ENCODE measurements at places on chromosomes 3 and 15. TPM values are rescaled to one million over a fixed set of nuclear protein-coding genes. Genes with fewer than 3 reads are reported as not detected.
A peak's percentile ranks its signal among the peaks of the same experiment; 100 is the strongest.

DNA sequence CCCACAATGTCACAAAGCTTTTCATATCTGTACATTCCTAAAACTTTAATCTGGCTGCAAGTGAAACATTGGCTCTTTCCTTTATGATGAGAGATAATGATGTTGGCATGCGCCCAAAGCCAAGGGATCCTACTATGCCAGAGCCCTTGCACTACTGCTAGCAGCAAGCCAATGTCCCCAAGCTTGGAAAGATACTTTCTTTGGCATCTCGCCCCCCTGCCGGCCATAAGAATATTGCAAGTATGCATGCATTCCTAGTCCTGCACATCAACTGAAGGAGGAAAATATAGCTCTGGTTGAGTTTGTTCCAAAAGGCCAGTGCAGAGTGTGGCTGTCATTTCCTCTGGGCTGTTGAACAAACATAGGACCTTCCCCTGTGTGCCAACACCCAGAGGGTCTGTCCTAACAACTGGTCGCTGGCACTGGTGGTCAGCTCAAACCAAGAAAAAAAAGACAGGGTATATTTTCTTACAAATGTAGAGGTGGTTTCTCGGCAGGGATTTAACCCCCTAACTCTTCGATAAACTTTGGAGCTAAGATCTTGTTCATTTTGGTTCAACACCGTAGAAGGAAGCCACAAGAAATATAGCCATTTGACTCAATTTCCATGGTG is 120.9 kb upstream of the ZBED2 start:
- no peak overlapping the region for H3K4me3 ChIP-seq
- peak; percentile 33 for DNase-seq
- H3K36me3 ChIP-seq = peaks cover 8% of the 10 kb centered on the region
- H3K4me1 ChIP-seq = peaks cover 4% of the 10 kb centered on the region
- no peaks in the 10 kb centered on the region for H3K27me3 ChIP-seq
- no peak overlapping the region for H3K27ac ChIP-seq

DNA sequence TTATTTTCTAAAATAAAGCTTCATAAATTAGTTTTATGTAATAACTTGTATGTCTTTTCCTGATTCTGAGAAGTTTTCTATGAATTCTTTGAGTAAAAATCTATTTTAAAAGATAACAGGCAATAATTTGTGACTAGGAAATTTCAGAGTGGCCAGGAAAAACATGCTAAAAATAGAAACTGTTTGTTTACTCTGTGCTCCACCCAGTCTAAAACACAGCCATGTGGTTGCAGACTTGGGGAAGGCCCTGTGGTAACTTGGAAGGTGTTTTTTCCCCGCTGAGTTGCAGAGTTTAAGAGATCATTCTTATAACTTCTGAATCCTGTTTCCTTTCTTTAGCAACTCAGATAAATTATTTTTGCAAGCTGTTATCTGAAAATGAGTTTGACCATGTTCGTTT is 21.9 kb downstream of the PLCL2 start:
- no peak overlapping the region for H3K27ac ChIP-seq
- H3K36me3 ChIP-seq = peaks cover 24% of the 10 kb centered on the region
- DNase-seq = no peak

DNA sequence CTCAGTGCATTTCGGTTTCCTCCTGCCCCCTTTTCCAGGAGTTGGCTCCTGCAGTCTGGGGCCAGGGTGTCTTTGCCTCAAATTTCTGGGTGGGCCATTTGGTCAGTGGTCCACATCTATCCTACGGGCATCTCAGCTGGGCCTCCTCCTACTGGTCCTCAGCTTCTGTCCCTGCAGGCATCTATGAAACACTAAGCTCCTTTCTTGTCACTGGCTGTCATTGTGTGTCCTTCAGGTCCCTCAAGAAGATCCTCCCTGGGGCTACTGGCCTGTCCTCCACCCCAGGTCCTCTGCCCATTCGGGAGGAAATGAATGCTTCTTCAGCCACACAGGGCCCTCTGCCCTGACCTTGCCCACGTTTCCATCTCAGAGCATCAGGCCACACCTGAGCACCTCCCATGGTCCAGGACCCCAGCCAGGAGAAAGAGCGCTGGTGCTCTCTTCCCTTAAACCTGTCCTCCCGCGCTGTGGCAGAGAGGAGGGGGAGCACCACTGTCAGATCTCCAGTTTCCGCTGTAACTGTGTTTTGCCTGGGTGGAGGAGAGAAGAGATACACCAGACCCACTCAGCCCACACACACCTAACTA is 1.8 kb downstream of the PRR23E start:
- H3K27ac ChIP-seq = no peak overlapping the region
- no peaks in the 10 kb centered on the region for H3K36me3 ChIP-seq
- no peaks in the 10 kb centered on the region for H3K4me1 ChIP-seq
- H3K4me3 ChIP-seq = no peak overlapping the region

DNA sequence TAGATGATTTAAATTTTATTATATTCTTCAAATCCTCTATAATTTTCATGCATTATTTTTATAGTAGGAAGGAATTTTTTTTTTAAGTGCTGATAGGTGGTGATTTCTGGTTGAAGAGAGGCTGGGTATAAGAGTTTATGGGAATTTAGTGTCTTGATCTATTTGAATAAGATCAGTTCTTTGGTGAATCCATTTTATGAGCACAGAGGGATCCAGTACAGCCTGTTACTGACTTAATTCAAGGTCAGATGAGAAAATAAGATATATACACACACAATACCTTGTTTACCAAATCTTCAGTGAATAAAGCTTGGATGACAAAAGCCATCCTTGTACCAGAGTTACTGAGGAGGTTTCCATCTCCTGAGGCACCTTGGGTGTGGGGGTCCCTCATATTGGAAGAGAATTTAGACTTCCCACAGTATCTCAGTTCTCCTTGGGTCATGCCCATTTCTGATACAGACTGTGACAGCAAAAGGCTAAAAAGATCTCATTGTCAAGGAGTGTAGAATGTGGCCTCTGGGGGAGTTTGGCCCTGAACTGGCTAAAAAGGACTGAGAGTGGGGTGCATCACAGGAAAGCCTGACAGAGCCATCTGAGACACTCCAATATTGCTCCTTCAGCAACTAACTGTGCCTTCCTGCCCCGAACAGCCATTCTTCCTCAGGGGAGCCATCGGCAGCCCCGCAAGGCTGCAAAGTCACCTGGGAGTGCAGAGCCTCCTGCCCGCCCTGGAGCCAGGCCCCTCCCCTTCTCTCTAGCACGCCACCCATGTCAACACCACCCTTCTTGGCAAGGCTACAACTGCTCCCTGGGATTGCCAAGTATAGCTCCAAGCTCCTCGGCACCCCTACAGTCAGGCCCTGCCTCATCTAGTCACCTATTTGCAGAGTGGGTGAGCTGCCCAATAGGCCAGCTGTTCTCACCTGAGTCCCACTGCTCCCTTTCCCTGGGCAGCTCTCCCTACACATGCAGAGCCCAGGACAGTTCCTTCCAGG is 43.1 kb upstream of the HACD2 start:
- no peaks in the 10 kb centered on the region for H3K4me1 ChIP-seq
- H3K4me3 ChIP-seq = no peak overlapping the region
- H3K36me3 ChIP-seq = no peaks in the 10 kb centered on the region
- no peak for DNase-seq
- H3K27me3 ChIP-seq = peaks cover 1% of the 10 kb centered on the region

The CRYBG3 gene
- 12.8 TPM for total RNA-seq

The UNC13C gene
- total RNA-seq = not detected

- H3K4me3 ChIP-seq = no peak overlapping the region
- peaks cover 26% of the 10 kb centered on the region for H3K4me1 ChIP-seq
- H3K27me3 ChIP-seq = peaks cover 4% of the 10 kb centered on the region
Observed at GRCh38 chr3:71585887-71586809, 2.6 kb upstream of the FOXP1 start.

- peaks cover 29% of the 10 kb centered on the region for H3K36me3 ChIP-seq
- H3K27me3 ChIP-seq = no peaks in the 10 kb centered on the region
- no peak overlapping the region for H3K27ac ChIP-seq
- H3K4me1 ChIP-seq = peaks cover 13% of the 10 kb centered on the region
Observed at GRCh38 chr3:14462738-14463137, 60.3 kb downstream of the SLC6A6 start.

GRCh38 chr3:31196881-31197364 is 302.5 kb upstream of the GADL1 start:
- no peak overlapping the region for H3K27ac ChIP-seq
- H3K4me3 ChIP-seq = no peak overlapping the region
- no peak for DNase-seq
- H3K4me1 ChIP-seq = peaks cover 6% of the 10 kb centered on the region
- H3K36me3 ChIP-seq = peaks cover 7% of the 10 kb centered on the region

DNA sequence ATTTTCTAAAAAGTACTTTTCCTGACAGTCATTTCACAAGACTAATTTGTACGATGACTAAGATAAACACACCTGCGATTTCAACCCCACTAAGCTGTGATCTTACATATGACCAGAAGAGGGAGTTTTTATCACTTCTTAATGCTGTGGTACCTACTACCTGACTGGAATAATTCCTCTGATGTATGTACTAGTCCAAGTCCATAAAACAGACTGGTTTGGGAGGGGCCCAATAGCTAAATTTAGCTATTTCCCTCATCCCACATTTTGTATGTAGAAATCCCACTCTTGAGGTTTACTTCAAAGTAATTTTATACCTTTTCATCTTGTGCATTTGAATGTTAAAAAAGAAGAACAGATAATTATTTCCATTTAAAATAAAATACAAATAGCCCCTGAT is 49.7 kb upstream of the SCAANT1 start:
- no peak for DNase-seq
- no peaks in the 10 kb centered on the region for H3K27me3 ChIP-seq
- H3K4me1 ChIP-seq = peaks cover 58% of the 10 kb centered on the region
- H3K27ac ChIP-seq = no peak overlapping the region
- no peak overlapping the region for H3K4me3 ChIP-seq

The NPRL2 gene
- total RNA-seq = 50.1 TPM

The PLA2G4D gene
- not detected for total RNA-seq

DNA sequence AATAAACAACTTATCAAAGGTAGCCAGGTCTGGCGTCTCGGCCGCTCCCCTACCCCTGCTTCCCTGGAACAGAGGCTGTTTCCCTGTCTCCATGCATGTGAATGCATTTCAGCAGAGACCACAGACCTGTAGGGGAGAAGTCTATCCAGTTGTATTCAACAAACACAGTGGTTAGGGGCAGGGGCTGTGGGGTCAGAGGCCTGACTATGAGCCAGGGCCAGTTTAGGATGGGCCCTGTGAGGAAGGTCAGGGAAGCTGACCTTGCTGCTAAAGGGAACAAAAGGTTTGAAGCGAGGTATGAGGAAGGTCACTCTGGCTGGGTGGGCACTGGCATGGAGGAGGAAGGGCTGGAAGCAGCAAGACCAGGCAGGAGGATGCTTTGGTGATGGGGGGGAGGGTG is 184.6 kb downstream of the XXYLT1 start:
- no peak overlapping the region for H3K4me3 ChIP-seq
- no peak overlapping the region for H3K27ac ChIP-seq
- H3K36me3 ChIP-seq = no peaks in the 10 kb centered on the region
- no peak for DNase-seq
- H3K4me1 ChIP-seq = peaks cover 4% of the 10 kb centered on the region
- peaks cover 1% of the 10 kb centered on the region for H3K27me3 ChIP-seq

DNA sequence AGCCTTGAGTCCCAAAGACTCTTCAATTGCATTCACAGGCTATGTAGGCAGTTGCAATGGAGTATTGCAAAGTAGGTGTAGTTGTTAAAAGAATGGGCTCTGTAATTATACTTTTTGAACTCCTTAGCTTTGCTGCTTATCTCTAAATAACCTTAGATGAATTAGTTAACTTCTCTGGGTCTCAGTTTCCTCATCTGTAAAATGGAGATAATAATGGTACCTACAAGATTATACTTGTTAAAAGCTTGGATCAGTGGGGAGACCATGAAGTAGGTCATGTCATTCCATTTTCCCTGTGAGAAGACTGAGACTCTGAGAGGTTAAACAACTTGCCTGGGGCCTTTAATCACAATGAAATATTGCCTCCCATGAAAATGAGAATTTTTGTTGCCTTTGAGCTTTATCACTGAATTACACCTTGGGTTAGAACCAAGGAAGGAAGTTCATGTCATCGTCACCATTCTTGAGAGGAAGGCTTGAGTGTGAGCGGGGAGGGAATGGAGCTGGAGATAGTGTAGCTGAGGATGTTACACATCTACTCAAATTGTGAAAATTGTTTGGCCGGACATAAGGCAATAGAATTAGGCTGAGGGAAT is 38.1 kb downstream of the CTDSPL start:
- peaks cover 3% of the 10 kb centered on the region for H3K27me3 ChIP-seq
- no peaks in the 10 kb centered on the region for H3K36me3 ChIP-seq
- no peak overlapping the region for H3K4me3 ChIP-seq
- H3K27ac ChIP-seq = no peak overlapping the region

DNA sequence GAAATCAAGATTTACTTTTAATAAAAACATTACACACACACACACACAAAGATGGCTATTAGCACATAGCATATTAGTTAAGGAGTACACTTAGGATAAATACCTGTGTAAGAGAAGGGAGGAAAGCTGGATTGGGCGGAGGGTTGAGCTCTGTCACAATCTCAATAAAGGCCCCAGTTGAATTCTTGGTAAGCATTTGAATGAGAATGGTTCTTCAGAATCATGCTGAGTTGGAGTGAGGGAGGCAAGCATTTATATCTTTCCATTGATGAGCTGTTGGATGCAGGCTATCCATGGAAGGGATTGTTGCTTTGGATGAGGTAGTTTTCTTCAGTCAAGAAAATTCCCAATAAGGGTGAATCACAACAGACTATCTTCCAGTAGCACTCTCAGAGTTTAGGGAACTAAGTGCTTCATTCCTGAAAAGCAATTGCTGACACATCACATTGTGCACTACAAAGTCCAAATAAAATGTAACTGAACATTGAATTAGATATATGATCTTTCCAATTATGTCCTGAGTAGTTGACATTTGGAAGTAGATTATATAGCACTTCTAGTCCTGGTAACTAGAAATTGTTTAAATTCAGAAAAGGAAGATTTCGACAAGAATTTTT is 95.7 kb downstream of the SUCNR1 start:
- H3K4me3 ChIP-seq = no peak overlapping the region
- H3K4me1 ChIP-seq = no peaks in the 10 kb centered on the region

GRCh38 chr3:21562243-21562642 is 188.8 kb downstream of the ZNF385D start:
- no peak overlapping the region for H3K4me3 ChIP-seq
- no peak overlapping the region for H3K27ac ChIP-seq
- no peak for DNase-seq
- H3K36me3 ChIP-seq = no peaks in the 10 kb centered on the region
- H3K27me3 ChIP-seq = no peaks in the 10 kb centered on the region

The VIPR1 gene
- total RNA-seq = 7.5 TPM

The OSTN gene
- not detected for total RNA-seq

DNA sequence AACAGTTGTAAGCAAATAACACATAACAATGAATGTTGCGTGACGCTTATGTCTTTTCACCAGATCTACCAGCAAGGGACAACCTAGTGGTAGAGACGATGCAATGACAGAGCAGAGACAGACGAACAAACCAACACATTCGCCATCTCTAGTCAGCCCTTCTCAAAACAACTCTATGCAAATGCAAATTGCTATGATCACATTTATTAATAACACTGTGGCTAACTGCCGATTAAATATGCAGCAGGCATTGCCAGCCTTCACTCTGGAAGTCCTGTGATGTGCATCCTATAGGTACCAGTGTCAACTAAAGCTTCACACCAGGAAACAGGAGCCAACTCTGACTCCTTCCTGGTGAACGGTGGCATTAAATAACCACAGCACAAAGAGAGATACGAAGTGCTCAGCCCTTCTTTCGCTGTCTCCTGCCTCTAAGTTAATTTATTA is 94.2 kb downstream of the FOXP1 start:
- peaks cover 28% of the 10 kb centered on the region for H3K36me3 ChIP-seq
- no peaks in the 10 kb centered on the region for H3K27me3 ChIP-seq
- H3K4me1 ChIP-seq = peaks cover 56% of the 10 kb centered on the region
- H3K4me3 ChIP-seq = no peak overlapping the region
- H3K27ac ChIP-seq = peak overlapping the region; percentile 54

- no peak overlapping the region for H3K27ac ChIP-seq
- H3K27me3 ChIP-seq = peaks cover 26% of the 10 kb centered on the region
- no peaks in the 10 kb centered on the region for H3K4me1 ChIP-seq
- no peaks in the 10 kb centered on the region for H3K36me3 ChIP-seq
- no peak for DNase-seq
Observed at GRCh38 chr3:123791898-123792297, 92.2 kb downstream of the MYLK start.
